ENCODE measurements at places on chromosomes 11 and 22. TPM values are rescaled to one million over a fixed set of nuclear protein-coding genes. Genes with fewer than 3 reads are reported as not detected.

Gene MS4A15
- not detected for total RNA-seq

Gene IL17REL
- not detected for total RNA-seq

Gene NEU3
- 9.9 TPM for total RNA-seq

Gene MYH9
- 150 TPM for total RNA-seq

Gene HDHD5
- total RNA-seq, result 52.6 TPM

DNA sequence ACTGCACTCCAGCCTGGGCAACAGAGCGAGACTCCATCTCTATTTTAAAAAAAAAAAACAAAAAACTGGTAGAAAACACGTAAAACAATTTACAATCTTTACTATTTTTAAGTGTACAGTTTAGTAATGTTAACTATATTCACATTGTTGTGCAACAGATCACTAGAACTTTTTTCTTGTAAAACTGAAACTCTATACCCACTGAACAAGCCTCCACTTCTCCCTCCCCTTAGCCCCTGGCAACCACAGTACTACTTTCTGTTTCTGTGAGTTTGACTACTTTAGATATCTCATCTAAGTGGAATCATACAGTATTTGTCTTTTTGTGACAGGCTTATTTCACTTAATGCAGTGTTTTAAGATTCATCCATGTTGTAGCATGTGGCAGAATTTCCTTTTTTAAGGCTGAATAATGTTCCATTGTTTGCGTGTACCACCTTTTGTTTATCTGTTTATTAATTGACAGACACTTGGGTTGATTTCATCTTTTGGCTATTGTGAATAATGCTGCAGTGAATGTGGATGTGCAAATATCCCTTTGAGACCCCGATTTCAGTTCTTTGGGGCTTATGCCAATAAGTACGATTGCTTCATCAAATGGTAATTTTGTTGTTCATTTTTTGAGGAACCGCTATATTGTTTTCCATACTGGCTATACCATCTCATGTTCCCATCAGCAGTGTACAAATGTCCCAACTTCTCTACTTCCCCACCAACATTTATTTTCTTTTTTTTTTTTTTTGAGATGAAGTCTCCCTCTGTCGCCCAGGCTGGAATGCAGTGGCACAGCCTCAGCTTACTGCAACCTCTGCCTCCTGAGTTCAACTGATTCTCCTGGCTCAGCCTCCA, 11.0 kb downstream of the DDB2 start:
- H3K36me3 ChIP-seq, result peaks cover 71% of the 10 kb centered on the region
- DNase-seq, result no peak
- H3K27ac ChIP-seq, result no peak overlapping the region
- H3K4me3 ChIP-seq, result no peak overlapping the region
- H3K27me3 ChIP-seq, result no peaks in the 10 kb centered on the region

DNA sequence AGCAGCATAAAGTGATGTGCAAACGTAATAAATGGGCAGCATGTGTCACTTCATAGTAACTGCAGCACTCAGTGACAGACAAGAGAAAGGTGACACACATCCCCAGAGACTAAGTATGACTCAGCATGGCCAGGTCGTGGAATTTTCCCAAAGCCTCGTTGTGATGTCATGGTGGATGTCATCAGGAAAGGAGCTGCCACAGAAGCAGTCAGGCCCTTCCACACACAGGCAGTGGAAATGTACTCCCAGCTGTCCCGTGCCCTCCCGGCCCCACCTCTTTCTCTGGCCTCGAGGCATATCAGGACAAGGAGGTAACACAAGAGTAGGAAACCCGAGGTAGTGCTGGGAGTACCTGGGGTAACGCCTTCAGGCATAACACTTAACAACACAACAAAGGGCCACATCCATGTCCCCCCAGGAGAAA, 8.1 kb downstream of the PC start:
- H3K27ac ChIP-seq, result no peak overlapping the region
- no peaks in the 10 kb centered on the region for H3K36me3 ChIP-seq
- no peak overlapping the region for H3K4me3 ChIP-seq
- H3K27me3 ChIP-seq, result no peaks in the 10 kb centered on the region
- no peaks in the 10 kb centered on the region for H3K4me1 ChIP-seq

DNA sequence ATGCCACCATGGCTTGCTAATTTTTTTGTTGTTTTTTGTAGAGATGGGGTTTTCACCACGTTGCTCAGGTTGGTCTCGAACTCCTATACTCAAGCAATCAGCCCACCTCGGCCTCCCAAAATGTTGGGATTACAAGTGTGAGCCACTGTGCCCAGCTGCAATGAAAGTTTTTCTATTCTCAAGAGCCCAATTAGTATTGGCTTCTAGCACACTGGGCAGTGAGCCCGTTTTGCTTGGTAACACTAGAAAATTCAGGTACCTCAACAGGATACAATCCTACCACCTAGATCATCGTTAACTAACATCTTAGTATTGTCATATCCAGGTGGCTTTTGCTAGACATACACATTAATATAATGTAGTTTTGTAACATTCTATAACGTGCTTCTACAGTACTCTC, 19.0 kb downstream of the SEC14L3 start:
- H3K36me3 ChIP-seq, result no peaks in the 10 kb centered on the region
- peaks cover 51% of the 10 kb centered on the region for H3K27me3 ChIP-seq
- DNase-seq, result no peak
- H3K4me1 ChIP-seq, result no peaks in the 10 kb centered on the region

DNA sequence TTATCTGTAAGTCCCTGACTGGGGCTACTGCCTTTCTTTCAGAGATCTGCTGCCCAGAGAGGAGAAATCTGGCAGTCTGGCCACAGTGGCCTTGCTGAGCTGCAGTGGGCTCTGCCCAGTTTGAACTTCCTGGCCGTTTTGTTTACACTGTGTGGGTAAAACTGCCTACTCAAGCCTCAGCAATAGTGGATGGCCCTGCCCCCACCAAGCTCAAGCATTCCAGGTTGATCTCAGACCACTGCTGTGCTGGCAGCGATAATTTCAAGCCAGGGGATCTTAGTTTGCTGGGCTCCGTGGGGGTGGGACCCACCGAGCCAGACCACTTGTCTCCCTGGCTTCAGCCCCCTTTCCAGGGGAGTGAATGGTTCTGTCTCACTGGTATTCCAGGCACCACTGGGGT, 117.5 kb downstream of the TRPC6 start:
- no peak overlapping the region for H3K4me3 ChIP-seq
- H3K4me1 ChIP-seq, result no peaks in the 10 kb centered on the region
- H3K36me3 ChIP-seq, result no peaks in the 10 kb centered on the region
- no peak overlapping the region for H3K27ac ChIP-seq
- no peaks in the 10 kb centered on the region for H3K27me3 ChIP-seq

DNA sequence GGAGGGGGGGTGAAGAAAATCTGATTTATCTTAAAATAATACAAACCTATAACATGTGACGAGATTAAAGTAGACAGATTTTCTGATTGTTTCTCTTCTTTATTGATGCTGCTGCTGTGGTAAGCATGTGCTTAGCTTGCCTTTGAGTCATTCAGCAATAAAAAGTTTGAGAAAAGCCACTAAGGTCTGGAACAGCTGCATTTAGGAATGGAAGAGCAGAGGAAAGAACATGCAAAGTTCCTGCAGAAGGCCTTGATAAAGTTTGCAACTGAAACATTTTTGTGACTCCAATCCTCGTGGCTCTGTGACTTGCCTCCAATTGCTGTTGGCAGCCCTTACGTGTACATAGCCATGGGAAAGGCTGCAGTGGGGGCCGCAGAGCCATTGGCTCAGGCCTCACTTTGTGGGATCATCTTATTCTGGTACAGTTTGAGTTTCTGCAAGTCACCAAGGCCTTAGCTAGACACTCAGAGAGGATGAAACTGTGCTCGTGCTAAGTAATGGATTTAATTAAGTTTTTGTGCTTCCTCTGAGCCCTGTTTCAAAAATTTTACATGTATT, 370.2 kb downstream of the AASDHPPT start:
- H3K36me3 ChIP-seq, result no peaks in the 10 kb centered on the region
- no peak overlapping the region for H3K4me3 ChIP-seq
- H3K27ac ChIP-seq, result no peak overlapping the region

GRCh38 chr11:113705871-113706655, at the start of gene TMPRSS5:
TSS of gene TMPRSS5 (minus strand) at chr11:113706308. CDS start at chr11:113706224, 84 bp downstream.
- no peak within 1 kb of the TSS for H3K4me3 ChIP-seq
- no peak within 1 kb of the TSS for H3K27ac ChIP-seq
- H3K36me3 ChIP-seq, result peaks cover 23% of the 10 kb centered on the region
- no peaks in the 10 kb centered on the region for H3K27me3 ChIP-seq
- no peaks in the 10 kb centered on the region for H3K4me1 ChIP-seq

- no peaks in the 10 kb centered on the region for H3K36me3 ChIP-seq
- no peak overlapping the region for H3K4me3 ChIP-seq
- H3K27me3 ChIP-seq, result peaks cover 44% of the 10 kb centered on the region
- no peak overlapping the region for H3K27ac ChIP-seq
- H3K4me1 ChIP-seq, result peaks cover 21% of the 10 kb centered on the region
These were observed 3.5 kb downstream of the LRRC56 start for GRCh38 chr11:540583-541432.

DNA sequence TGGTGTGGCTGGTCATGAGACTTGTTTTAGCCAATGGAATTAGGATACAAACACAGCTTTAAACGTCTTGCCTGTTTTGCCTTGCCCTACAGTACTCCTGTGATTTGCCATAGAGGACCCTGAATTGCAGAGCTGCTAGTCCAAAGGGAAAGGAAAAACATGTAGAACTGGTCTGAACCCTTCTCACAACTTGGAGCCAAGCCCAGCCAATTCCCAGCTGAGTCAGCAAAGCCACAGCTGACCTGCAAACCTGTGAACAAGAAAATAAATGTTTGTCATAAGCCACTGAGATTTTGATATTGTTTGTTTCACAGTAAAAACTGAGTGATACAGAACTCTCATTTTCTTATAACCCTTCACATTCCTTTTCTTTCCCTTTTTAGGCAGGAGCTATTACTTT, 360.5 kb upstream of the API5 start:
- H3K4me1 ChIP-seq, result no peaks in the 10 kb centered on the region
- H3K27ac ChIP-seq, result no peak overlapping the region
- H3K27me3 ChIP-seq, result no peaks in the 10 kb centered on the region
- no peaks in the 10 kb centered on the region for H3K36me3 ChIP-seq
- no peak overlapping the region for H3K4me3 ChIP-seq
- DNase-seq, result no peak

GRCh38 chr11:70146895-70147520, 56.1 kb upstream of the FADD start:
- H3K4me3 ChIP-seq, result no peak overlapping the region
- peaks cover 87% of the 10 kb centered on the region for H3K27me3 ChIP-seq
- H3K36me3 ChIP-seq, result no peaks in the 10 kb centered on the region
- peaks cover 3% of the 10 kb centered on the region for H3K4me1 ChIP-seq

- H3K27ac ChIP-seq, result peak overlapping the region; percentile 71
- H3K4me3 ChIP-seq, result no peak overlapping the region
- H3K4me1 ChIP-seq, result peaks cover 49% of the 10 kb centered on the region
- DNase-seq, result no peak
- H3K36me3 ChIP-seq, result no peaks in the 10 kb centered on the region
These were observed 107.2 kb downstream of the TSPAN18 start for GRCh38 chr11:44833877-44834452.

DNA sequence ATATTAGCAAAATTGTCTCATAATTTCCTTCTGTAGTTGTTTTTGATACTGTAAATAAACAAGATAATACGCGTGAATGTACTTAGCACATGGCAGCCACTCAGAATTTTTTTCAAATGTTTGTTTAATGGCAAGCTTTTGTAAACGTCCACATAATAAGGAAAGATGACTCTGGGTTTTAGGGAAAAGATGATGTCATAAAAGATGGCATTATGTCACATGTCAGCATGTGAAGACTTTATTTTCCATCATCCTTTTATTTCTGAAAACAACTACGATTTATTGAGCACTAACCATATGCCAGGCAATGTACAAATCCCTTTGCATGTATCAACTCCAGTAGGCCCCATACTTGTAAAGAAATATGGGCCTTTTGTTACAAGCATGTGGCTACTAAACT, 139.9 kb downstream of the C11orf91 start:
- H3K27me3 ChIP-seq, result no peaks in the 10 kb centered on the region
- no peak overlapping the region for H3K4me3 ChIP-seq
- H3K27ac ChIP-seq, result no peak overlapping the region
- DNase-seq, result no peak

DNA sequence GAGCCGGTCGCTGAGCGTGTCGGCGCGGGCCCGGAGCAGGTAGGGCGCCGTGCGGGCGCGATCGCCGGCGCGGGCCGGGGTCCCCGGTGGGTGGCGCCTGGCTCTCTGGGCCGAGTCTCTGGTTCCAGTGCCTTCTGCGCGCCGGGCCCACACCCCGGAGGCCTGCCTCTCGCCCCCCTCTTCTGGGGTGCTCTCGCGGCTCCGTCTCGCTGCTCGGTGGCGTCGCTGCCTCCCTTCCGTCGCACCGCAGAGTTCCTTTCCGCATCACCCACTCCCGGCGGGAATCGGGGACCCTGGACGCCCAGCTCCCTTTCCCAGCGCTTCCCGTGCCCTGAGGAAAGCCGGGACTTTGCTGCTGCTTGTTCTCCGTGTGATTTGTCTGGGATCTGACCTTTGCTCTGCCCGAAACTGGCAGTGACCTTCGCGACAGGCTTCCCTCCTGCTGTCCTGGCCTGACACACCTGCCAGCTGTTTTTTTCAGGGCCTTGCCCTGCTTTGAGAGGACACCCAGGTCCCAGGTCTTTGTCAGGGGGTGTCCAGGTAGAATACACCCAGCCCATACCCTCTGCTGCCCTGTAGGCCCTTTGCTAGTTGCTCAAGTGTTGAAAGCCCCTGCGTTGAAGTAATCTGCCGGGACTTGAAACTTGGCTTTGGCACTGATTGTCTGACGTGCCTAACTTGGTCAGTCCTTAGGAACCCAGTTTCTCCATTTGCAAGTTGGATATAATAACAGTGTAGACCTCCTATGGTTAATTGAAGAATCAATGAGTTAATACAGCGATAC, 711 bp downstream of the FDX1 start:
- H3K36me3 ChIP-seq, result no peaks in the 10 kb centered on the region
- peak overlapping the region; percentile 91 for H3K27ac ChIP-seq
- peaks cover 57% of the 10 kb centered on the region for H3K4me1 ChIP-seq
- no peak for DNase-seq
- peak overlapping the region; percentile 90 for H3K4me3 ChIP-seq

GRCh38 chr11:9605742-9606141, 32.3 kb downstream of the WEE1 start:
- no peak overlapping the region for H3K27ac ChIP-seq
- no peak overlapping the region for H3K4me3 ChIP-seq
- H3K27me3 ChIP-seq, result no peaks in the 10 kb centered on the region
- no peaks in the 10 kb centered on the region for H3K36me3 ChIP-seq

GRCh38 chr11:44221992-44222391, 87.9 kb downstream of the ALX4 start:
- no peak for DNase-seq
- H3K27ac ChIP-seq, result no peak overlapping the region

GRCh38 chr22:24423519-24424000, 3.8 kb upstream of the ADORA2A start:
- peak overlapping the region; percentile 89 for H3K4me3 ChIP-seq
- DNase-seq, result peak; percentile 71
- H3K36me3 ChIP-seq, result no peaks in the 10 kb centered on the region
- H3K4me1 ChIP-seq, result peaks cover 81% of the 10 kb centered on the region
- H3K27me3 ChIP-seq, result no peaks in the 10 kb centered on the region
- H3K27ac ChIP-seq, result peak overlapping the region; percentile 87
